ENCODE measurements at places on chromosomes 4 and X.

DNA sequence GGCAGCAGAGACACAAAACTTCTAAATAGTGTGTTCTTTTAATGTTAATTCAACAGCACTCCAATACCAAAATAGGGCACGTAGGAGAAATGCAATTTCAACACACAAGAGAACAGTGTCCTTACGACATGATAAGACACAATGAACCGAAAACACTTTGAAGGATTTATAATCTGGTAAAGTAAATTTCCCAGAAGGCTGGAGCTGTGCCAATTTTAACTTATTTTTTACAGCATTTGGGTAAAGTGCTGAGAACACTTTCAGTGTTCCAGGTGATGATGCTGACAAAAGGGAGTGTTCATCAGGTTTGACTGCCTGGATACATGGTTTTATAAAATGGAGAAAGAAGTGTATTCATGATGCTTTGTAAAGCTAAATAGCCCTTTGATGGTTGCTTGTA is 76.5 kb downstream of the MAPK10 start:
- DNase-seq, result no peak

GRCh38 chrX:45022150-45022549 is 149.2 kb downstream of the KDM6A start:
- no peak for DNase-seq

DNA sequence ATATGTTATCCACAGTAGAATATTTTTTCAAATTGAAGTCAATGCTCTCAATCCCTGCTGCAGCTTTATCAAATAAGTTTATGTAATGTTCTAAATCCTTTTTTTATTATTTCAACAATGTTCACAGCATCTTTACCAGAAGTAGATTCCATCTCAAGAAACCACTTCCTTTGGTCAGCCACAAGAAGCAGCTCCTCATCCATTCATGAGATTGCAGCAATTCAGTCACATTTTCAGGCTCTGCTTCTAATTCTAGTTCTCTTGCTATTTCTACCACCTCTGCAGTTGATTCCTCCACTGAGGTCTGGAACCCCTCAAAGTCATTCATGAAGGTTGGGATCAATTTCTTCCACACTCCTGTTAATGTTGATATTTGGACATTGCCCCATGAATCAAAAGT is 2301.3 kb upstream of the TENM3 start:
- DNase-seq, result no peak

DNA sequence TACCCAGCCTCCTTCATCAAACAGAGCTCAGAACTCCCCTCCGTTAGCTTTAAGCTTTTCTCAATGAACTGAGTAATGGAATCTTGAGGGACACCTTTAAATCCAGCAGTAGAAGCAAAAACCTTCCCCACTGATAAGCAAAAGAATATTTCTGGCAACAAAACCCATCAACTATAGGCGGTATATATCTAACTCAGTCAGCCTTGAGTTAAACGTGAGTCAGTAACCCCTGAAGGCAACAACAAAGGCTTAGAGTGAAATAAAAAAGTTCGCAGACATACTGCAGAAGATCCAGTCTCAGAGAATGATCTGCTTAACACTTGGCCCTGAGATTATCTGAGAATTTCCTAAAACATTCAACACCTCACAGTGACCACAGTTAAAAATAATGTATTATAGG is 77.2 kb downstream of the DMD start:
- DNase-seq, result no peak

DNA sequence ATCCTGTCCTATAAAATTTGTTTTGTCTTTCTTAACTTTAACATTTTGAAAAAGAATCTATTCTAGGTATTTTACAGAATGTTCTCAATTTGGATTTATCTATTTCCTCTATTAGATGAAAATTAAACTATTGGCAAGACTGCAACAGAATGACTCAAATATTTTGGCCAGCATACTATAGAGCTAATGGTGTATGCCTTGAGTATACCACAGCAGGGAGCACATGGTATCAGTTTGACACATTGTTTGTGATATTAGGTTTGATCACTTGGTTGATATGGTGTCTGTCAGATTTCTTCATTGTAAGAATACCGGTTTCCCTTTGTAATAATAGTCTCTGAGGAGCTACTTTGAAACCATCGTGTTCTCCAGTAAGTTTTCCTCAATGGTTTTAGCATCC is 87.8 kb upstream of the NPNT start:
- DNase-seq, result peak; percentile 33

DNA sequence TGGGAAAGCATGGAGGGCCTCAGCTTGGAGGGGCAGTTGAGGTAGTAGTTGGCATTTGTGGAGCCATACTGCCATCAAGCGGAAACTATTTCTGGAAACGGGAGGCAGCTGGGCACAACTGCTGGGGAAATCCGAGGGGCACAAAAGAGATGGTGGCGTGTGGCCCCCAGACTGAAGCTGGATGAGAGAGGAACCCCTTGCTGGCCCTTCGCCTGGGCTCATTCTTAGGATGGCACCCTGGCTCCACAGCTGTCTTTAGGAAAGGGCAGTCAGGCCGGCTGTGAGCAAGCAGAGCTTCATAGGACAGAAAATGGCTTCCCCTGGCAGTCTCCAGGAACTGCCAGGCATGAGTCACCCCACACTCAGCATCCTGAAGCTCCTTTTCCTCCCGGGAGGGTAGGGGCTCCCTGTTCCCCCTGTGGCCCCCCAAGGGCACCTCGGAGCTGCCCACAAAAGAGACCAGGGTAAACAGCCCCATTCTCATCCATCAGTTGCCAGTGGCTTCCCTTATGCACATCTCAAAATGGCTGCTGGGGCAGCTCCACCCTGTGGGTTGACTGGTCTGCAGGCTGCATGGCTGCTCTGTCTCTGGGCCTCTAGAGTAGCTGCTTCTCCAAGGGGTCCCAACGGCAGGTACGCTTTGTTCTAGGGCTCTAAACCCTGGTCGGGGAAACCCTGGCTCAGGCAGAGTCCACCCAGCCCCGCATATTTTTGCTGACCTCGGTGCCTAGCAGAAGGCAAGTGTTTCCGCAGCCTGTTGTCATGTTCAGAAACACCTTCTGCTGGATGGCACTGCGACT is 64.7 kb downstream of the NBDY start:
- no peak for DNase-seq

DNA sequence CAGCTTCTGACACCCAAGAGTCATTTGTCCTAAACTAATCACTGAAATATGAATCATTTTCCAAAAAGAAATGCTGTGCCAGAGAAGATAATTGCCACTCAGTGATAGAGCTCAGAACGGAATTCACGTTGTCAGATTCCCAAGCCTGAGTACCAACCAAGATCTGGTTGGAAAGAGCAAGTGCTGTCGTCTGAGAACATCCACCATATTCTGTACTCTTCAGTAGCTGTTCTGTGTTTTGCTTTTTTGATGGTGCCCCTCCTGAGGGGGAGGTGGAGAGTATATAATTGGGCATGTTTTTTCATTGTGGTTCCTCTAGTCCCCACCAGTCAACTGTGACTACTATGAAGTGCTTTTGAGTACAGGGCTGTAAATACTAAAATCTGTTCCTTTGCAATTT is 13.2 kb downstream of the RUFY3 start:
- no peak for DNase-seq

DNA sequence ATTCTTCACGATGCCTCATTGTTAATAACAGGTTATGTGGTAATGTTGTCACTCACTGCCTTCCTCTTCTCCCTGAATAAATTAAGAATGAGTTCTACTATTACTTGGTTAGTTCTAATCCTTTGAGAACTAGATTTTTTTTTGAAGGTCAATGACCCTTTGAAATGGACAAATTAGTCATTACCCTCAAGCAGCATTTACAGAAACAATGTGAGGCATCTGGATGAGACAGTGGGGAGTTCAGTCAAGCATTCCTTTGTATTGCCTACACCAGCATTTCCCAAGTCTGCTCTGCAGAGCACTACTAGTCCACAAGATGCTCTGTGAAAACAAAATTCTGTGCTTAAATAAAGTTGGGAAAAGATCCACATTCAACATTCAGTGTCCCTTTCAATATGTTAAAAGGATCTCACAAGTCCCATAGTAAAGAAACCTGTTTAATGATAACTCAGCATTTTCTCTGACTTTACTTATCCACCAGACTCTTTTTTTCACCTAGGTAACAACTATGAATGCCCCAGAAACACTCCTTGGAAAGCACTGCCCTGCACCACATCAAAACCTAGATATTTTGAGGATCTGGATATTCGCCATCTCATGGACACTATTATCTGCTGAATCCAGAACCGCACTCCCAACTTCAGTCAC is 60.6 kb downstream of the CHRDL1 start:
- DNase-seq, result peak; percentile 41

GRCh38 chrX:106391284-106391911 is 220.4 kb upstream of the RADX start:
- peak; percentile 25 for DNase-seq

GRCh38 chr4:173855015-173855414 is 325.0 kb upstream of the HAND2 start:
- DNase-seq, result peak; percentile 42

GRCh38 chrX:136519069-136519468 is 12.9 kb upstream of the VGLL1 start:
- DNase-seq, result no peak

GRCh38 chr4:107050525-107051135 is 14.5 kb upstream of the DKK2 start:
- peak; percentile 16 for DNase-seq

DNA sequence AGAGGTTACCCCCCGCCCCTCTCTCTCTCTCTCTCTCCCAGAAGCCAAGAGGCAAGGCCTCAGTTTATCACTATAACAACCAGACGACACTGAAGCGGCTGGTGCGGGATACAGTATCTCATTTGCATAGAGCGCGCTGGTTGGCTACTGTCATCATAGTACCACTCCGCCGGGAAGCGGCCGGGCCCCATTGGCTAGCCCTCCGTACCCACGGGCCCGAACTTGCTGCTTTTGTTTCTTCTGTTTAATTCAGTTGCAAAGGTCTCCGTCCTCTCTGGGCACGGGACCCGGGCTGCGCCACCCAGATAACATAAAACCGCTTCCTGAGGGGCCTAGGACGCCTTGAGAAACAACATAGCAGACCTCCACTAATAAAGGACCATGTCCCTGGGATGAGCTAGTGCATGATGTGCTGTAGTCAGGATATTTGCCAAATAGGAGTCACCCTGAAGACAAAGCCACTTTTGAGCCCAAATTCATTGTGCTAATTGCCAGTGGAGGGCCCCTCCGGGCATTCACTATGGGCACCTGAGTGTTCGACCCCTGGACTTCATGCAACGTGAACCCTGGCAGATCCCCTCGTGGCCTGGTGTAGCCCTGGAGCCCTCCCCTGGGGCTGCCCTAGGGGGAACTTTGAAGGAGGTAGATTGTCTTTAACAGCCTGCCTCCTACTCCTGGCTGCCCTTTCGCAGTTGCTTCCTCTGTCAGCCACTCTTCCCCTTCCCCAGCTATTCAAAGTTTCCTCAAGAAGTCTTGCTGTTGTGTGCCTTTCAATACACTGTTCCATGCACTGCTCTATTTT is at the start of gene PCYT1B:
TSS of gene PCYT1B (minus strand) at position 91 of the 802 bp plus-strand sequence. CDS start 242 bp downstream, outside the sequence.
- DNase-seq, result peak; percentile 65

- no peak for DNase-seq
Observed at GRCh38 chr4:138909587-138909986, 106.0 kb upstream of the NOCT start.

- DNase-seq, result no peak
Observed at GRCh38 chr4:2264481-2265041, 2.7 kb upstream of the MXD4 start.

DNA sequence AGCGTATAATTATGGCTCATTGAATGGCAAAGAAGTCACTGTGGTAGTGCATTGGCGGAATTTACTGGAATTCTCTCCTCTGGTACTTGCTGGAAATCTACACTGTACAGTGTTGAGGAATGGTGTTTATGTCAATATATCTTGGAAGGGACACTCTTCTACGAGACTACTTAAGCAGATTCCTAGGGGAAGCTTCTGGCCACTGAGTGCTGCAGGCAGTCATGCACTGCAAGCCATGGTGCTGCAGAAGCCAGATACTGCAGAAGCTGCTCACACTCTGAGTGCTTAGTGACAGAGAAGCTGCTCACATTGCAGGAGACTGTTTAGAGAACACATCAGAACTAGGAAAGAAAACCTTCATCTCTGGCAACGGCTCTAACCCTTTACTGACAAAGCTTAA is 725.0 kb downstream of the CCSER1 start:
- DNase-seq, result no peak

DNA sequence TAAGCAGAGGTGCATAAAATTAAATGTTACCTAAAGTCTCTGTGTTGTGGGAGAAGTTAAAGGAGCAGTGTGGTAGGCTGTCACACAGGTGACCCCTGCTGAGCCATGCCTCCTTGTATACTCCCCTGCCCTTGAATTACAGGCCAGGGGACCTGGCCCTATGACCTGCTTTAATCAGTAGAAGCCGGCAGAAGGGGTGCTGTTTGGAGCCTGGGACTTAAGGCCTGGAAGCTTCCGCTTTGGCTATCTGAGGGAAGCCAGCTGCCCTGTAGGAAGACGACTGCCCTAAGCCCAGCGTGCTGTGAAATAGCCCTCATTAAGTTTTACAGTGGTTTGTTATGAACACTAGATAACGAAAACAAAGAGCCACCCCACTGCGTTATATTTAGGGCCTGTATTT is 34.1 kb downstream of the SPINK2 start:
- peak; percentile 53 for DNase-seq

DNA sequence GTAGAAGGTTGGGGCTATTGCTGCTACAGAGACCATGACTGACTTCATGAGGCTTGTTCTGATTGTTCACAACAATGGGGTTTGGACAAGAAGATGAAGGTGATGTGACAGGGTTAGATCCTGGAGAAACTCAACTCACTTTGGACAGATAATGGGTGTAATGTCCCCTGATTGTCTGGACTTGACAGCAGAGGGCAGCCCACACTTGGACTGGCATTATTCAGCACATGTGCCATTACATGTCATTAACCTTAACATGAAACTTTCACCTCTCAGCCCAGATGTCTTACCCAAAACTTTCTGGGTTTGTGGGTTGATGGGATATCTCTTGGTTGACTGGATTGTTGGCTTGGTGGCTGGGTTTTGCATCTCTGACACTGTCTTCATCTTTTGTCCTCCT is 101.5 kb downstream of the MXRA5 start:
- DNase-seq, result peak; percentile 6

DNA sequence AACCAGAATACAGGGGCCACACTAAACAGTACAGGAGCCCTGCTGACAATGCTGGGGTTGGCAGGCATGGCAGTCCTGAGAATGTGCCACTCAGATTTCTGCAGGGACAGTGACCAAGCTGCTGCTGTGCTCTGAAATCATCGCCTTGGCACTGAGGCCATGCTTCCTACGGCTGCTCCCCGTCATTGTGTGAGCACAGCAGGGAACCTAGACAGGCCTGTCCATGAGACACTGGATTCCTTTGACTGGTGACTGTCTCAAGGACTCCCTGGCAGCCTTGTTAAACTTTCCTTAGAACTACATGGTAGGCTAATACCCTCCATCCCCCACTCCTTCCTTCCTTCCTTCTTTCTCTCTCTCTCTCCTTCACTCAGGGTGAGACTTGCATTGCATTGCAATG is 111.4 kb downstream of the LUZP4 start:
- DNase-seq, result no peak

- DNase-seq, result peak; percentile 35
Observed at GRCh38 chr4:151862766-151863165, 102.0 kb upstream of the GATB start.

GRCh38 chrX:81120936-81121371 is 80.8 kb downstream of the HMGN5 start:
- DNase-seq, result peak; percentile 61

- no peak for DNase-seq
Observed at GRCh38 chr4:118373614-118374255, 20.9 kb upstream of the PRSS12 start.

GRCh38 chr4:40675166-40675565 is 45.5 kb upstream of the RBM47 start:
- no peak for DNase-seq

Data from cardiac fibroblast (primary cell).